ENCODE measurements at places on chromosomes 7 and 10. TPM values are rescaled to one million over a fixed set of nuclear protein-coding genes. Genes with fewer than 3 reads are reported as not detected.

Gene ZP3
- 0.84 TPM for total RNA-seq

DNA sequence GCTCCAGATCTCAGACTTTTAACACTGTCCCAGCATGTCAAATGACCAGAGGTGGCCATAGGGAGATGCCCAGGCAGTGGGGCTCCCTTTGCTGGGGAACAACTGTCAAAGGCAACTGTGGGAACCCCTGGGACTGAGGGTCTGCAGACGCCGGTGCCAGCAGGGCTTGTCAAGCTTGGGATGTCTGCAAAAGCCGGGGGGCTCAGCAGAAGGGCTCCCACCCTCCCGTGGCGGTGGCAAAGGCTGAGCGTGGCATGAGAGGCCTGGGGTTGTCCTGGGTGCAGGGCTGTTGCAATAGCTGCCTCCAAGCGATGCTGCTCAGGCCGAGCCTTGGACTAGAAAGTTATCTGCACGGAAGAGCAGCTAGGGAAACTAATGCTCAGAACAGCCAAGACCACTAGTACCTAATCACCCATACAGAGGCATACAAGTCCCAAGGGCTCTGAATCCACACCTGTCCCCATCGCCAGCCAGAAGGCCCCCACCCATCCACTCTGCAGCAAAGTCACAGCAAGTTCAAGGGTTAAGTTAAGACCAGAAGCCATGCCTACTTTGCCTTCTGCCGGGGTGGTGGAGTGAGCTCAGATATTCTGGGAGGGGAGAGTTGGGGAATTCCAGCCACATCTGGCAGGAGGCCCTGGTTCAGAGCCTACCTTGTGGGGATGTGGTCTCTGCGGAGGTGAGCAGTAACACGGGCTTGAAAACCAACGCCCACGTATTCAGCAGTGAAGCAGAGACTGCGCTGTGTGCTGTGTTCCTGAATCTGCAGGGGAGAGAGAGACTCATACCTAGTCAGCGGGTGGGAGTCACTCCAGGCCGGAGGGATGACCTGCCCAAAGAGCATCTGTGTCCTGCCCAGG, 4.6 kb downstream of the SH2B2 start:
- no peaks in the 10 kb centered on the region for H3K36me3 ChIP-seq
- no peaks in the 10 kb centered on the region for H3K27me3 ChIP-seq
- DNase-seq: no peak
- H3K4me1 ChIP-seq: peaks cover 6% of the 10 kb centered on the region

- no peak overlapping the region for H3K4me3 ChIP-seq
- H3K36me3 ChIP-seq: no peaks in the 10 kb centered on the region
- DNase-seq: no peak
- H3K4me1 ChIP-seq: no peaks in the 10 kb centered on the region
These were observed 415.1 kb downstream of the PAXIP1 start for GRCh38 chr7:154587792-154588191.

- H3K27ac ChIP-seq: no peak overlapping the region
- peaks cover 49% of the 10 kb centered on the region for H3K4me1 ChIP-seq
- H3K4me3 ChIP-seq: no peak overlapping the region
- no peak for DNase-seq
- H3K36me3 ChIP-seq: peaks cover 15% of the 10 kb centered on the region
These were observed 34.4 kb upstream of the ARMS2 start for GRCh38 chr10:122419876-122420623.

- no peaks in the 10 kb centered on the region for H3K27me3 ChIP-seq
- no peak overlapping the region for H3K4me3 ChIP-seq
- H3K4me1 ChIP-seq: no peaks in the 10 kb centered on the region
These were observed 107.8 kb upstream of the PPP1R3A start for GRCh38 chr7:114026486-114027089.

GRCh38 chr7:22668971-22669401, 58.0 kb upstream of the IL6 start:
- no peak overlapping the region for H3K4me3 ChIP-seq
- H3K27me3 ChIP-seq: no peaks in the 10 kb centered on the region
- no peaks in the 10 kb centered on the region for H3K36me3 ChIP-seq
- no peak for DNase-seq
- no peak overlapping the region for H3K27ac ChIP-seq

- no peaks in the 10 kb centered on the region for H3K27me3 ChIP-seq
- no peak for DNase-seq
- no peaks in the 10 kb centered on the region for H3K36me3 ChIP-seq
- H3K4me1 ChIP-seq: no peaks in the 10 kb centered on the region
- no peak overlapping the region for H3K4me3 ChIP-seq
These were observed 724.5 kb downstream of the LRMDA start for GRCh38 chr10:76155961-76156360.
